ENCODE measurements at places on chromosomes 11 and 22.
A peak's percentile ranks its signal among the peaks of the same experiment; 100 is the strongest.

- DNase-seq = peak; percentile 99
Measured at GRCh38 chr11:86151174-86152005, 82.5 kb upstream of the PICALM start.

DNA sequence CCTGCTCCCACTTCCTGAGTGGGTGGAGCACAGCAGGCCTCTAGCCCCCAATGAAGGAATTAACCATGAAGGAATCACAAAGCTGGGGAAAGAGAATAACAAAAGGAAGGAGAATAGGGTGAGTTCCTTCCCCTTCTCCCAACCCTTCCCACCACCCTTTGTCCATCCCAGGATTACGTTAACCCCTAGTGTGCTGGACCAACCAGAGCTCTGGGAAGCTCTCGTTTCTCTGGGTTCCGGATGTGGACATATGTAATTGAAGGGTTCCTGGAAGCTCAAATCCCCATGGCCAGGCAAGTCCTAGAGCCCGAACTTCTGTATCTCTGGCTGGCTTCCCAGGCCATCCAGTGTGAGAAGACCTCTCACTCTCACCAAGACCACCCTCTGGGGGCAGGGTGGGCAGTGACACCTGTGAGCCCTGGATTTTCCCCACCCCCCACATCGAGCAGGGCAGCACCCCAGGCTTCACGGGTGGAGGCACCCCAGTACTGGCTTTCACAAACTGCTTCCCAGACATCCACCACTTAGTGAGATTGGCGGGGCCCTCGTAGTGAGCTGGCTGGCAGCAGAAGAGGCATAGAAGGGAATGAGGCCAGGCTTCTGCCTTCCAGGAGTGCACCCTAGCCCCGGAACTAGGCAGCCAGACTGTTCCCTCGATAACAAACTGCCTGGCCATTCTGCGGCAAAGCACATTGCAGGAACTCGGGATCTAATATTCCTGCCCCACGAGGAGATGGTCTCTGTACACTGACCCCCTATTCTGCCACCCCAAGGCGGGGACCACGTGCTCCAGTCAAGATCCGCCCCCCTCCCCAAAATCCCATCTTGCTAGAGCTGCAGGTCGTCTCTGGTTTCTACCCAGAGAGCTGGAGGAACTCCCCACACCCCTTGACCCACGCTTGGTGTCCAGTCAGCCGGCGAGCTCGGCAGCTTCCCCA is 2.1 kb downstream of the NECTIN1 start:
- no peak for DNase-seq

DNA sequence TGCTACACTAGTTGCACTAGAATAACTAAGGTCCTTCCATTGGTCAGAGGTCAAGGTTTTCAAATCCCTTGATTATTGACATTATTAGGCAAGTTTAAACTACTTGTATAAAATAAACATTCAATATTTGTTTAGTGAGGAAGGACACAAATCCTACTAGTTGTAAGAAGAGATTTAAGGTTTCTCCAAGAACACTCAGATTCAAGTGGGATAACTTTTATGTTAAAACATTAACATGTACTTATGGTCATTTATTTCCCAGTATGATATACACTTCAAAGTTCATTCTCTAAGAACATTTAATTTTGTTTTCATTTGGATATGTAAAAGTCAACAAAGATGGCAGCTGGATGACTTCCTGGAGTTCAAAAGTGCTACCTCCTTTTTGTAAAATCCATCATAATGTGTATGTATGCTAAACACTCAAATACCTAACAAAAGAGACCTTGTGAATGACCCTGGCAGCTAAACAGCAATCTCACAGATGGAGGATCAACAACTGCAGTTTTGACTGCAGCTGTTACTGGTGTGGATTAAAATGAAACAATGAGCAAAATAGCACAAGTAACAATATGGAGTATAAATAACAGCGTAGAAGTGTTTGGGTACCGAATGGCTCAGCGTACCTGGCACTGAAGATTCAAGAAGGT is 1.5 kb downstream of the CCDC90B start:
- peak; percentile 71 for DNase-seq

GRCh38 chr11:113240790-113241635 is 73.4 kb upstream of the TTC12 start:
- no peak for DNase-seq

GRCh38 chr11:64044730-64045393 is 9.1 kb downstream of the FLRT1 start:
- no peak for DNase-seq

GRCh38 chr11:118657238-118657637 is 22.2 kb downstream of the TREH start:
- peak; percentile 24 for DNase-seq

- peak; percentile 86 for DNase-seq
Measured at GRCh38 chr11:76626921-76627401, 43.6 kb downstream of the LRRC32 start.

DNA sequence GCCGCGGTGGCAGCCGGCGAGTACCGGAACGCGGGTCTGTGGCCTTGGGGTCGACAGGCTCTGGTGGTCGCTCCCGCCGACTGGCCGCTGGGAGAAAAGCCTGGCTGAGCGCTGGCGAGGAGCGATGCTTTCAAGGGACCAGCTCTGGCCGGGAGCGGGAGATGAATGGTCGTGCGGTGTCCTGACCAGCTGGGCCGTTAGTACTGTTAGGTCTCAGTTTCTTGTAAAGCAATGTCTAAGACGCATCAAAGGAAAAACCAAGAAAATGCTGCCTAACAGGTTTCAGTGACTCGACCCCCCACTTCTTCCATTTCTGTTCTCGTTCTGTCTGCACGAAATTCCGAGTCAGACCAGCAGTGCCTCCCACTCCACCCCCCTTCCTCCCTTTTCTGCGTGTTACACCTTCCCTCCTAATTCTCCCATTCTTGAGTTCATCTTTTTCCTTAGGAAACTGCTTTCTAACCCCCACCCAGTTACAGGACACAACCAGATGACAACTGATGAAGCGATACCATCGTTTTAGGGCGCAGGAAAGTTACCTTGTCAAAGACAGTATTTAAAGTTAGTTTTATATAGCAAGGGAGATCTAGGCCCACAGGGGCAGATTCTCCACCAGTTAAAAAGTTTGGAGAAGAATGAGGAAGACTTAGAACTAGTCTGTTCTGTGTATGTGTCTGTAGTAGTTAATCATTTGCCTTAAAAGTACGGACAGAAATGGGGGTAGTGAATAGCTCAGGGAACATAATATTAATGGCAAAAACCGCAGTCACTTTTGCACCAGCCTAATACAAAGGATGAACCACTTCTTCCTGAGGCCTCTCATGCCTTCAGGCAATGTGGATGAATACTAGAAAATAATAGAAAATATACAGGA is 1.0 kb downstream of the CUL5 start:
- DNase-seq = peak; percentile 10

- DNase-seq = no peak
Measured at GRCh38 chr22:36191106-36191836, 10.3 kb downstream of the APOL4 start.

DNA sequence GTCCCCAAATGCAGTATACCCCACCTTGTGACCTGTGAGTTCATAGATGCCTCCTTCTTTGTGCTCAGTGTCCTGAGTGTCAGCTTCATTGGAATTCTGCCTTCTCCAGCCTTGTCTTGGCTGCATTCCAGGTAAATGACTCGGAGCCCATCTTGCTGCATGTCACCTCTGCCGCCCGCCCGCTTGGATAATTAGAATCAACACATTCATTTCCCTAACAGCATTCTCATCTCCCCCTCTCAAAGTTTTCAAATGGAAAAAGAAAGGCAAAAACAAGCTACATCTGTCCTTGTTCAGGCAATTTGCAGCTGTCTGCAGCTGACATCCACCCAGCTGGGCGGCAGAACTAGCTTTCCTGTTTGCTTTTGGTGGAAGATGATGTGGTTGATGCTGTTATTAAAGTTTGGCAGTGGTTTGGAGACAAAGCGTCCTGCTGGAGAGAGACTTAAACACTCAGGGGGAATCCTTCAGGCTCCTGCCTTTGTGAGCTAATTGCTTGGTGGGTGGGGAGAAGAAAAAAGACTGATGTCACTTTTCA is 198.8 kb upstream of the SEZ6L start:
- no peak for DNase-seq

- DNase-seq = no peak
Measured at GRCh38 chr11:126063507-126063852, 814 bp upstream of the CDON start.

- DNase-seq = no peak
Measured at GRCh38 chr22:18085188-18085587, 7.4 kb downstream of the PEX26 start.

DNA sequence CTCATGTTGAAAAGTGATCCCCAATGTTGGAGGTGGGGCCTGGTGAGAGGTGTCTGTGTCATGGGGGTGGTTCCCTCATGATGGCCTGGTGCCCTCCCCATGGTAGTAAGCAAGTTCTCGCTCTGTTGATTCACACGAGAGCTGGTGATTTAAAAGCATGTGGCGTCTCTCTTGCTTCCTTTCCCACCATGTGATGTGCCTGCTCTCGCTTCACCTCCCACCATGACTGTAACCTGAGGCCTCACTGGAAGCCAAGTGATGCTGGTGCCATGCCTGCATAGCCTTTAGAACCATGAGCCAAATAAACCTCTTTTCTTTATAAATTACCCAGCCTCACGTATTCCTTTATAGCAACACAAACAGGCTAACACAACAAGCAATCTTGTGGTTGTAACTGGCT is 52.4 kb downstream of the VSIG10L2 start:
- no peak for DNase-seq

DNA sequence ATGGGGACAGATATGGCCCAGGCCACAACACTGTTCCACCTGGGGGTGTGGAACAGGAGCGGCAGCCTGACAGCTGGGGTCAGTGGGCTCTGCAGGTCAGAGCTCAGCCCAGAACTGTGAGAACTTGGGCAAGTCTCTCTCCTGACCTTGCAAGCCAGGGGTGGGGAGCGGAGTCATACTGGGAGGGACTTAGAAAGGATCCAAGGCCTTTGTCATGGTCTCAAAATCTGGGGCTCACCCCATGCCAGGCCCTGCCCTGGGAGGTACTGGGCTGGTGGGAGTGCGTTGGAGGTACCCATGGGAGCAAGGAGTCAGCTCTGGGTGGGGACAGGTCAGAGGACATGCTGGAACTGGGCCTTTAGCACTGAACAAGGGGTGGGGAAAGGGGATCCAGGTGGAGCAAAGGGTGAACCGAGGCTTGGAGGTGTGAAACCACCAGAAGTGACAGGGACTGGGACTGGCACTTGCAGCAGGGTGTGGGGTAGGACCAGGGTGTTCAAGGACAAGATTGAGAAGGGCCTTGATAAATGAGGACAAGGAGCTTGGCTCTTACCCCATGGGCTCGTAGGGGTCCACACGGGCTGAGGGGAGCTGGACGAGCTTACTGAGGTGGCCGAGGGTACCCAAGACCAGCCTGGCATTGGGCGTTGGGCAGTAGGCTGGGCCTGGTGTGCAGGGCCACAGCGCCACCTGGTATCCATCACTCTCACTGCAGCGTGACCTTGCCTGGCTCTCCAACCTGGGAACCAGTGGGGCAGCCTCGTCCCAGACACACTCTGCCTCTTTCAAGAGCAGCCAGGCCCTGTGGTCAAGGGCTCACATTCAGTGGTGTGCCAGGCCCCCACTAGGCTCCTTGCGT is 7.4 kb upstream of the PMM1 start:
- peak; percentile 74 for DNase-seq

DNA sequence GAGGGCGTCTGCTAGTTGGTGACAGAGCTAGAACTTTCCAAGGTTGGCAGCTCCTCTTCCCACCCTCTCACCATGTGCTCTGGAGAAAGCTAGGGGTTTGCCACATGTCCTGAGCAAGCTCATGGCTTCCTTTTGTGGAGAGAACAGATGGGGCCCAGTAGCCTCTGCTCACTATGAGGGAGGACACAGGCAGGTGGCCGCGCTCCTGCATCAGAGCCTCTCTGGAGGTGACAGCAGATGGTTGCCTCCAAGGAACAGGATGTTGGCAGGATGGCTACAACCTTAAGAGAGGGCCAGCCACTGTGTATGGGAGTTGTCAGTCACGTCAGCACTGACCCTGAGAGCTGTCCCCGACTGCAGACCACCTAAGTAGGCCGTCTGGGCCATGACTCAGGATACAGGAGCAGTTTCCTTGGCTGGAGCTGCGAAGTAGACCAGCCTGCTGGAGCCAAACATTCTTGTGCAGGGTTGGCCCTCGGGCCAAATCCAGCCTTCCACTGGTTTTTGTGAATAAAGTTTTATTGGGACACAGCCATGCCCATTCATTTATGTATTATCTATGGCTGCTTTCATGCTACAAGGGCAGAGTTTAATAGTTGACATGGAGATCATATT is 28.0 kb downstream of the SGSM1 start:
- DNase-seq = no peak

DNA sequence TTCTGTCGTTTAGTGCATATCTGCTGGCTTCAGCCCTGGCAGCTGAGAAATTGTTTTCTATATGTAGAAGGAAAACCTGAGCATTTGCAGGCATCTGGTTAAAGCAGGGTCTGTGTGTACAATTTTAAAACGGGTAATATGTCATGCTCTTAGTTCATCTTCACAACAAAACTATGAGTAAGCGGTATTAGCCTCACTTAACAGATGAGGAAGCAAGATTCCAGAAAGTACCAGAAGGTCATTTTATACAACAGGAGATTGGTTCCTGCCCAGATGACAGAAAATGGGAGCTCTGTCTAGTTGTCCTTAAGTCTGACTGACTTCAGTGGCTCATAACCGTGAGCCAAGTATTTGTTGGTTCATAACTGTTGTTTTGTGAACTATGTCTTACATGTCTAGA is 1.1 kb downstream of the TIMM10B start:
- no peak for DNase-seq

GRCh38 chr11:65127473-65128181 is 5.5 kb downstream of the MRPL49 start:
- no peak for DNase-seq

DNA sequence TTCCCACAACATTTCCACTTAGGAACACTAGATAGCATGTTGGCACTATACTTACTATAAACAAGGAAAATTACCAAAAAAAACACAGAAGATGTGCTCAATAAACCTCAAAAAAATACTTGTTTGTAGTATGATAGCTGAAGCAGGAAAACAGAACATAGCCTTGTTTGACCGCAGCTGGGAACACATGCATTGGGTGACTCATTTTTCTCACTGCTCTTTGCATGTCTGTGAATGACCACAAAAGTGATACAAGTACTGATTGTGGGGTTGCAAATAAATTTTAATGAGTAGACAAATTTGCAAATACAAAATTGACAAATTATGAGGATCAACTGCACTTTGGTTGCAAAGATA is 22.8 kb upstream of the GUCY1A2 start:
- DNase-seq = no peak

- peak; percentile 96 for DNase-seq
Measured at GRCh38 chr11:86818462-86819192, 18.3 kb downstream of the PRSS23 start.

Measured in OCI-M1 (cell line).